ENCODE measurements at places on chromosomes 12 and 14. TPM values are rescaled to one million over a fixed set of nuclear protein-coding genes. Genes with fewer than 3 reads are reported as not detected.

OR5AU1 gene
- polyA plus RNA-seq, result 0.11 TPM

- DNase-seq, result no peak
- H3K4me3 ChIP-seq, result no peak overlapping the region
- no peak overlapping the region for H3K27ac ChIP-seq
- peaks cover 89% of the 10 kb centered on the region for H3K36me3 ChIP-seq
These were observed 52.5 kb downstream of the HSP90AA1 start for GRCh38 chr14:102034301-102034700.

DNA sequence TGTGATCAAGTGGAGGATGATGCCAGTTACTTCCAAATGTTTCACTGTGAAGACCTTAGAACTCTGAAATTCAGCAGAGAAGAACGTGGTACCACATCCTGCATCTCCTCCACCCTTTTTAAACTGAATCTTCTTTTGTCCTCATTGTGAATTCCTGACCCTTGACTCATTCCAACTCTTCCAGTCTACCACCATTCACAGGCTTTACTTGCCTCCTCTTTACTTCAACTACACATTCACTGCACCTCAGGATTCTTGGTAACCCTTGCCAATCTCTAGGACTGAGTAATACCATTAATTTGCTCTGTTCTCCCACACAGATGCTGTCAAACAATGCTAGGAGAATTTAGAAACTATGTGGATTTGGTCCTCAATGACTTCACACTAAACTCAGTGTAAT is 37.3 kb downstream of the PPP1R12A start:
- H3K4me1 ChIP-seq, result no peaks in the 10 kb centered on the region
- no peak overlapping the region for H3K27ac ChIP-seq
- H3K36me3 ChIP-seq, result no peaks in the 10 kb centered on the region
- DNase-seq, result no peak
- H3K27me3 ChIP-seq, result no peaks in the 10 kb centered on the region

DNA sequence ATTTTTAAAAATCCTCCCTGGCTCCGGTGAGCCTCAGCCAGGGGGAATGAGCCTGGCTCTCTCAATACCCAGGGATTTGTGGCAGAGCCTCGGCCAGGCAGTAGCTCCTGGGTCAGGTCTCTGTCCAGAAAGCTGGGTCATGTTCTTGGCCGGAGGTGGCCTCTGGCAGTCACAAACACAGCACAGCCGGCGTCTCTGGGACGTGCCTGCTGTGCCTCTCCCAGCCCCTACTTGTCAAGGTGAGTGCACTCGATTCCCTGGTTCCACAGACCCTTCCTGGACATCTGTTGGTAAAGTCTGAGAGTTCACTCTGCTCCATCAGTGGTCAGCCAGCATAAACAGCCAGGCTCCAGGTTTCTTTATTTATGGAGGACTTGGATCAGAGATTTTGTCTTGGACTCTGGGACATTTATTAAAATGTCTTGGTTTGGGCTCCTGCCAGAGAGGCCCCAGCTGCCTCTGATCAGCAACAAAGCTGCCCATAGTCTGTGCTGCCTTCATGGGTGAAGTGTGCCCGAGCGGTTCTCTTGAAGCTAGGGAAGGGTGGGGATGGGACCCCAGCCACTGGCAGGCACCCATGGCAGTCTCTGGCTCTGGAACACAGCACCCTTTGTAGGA is 56.7 kb downstream of the DGLUCY start:
- H3K27ac ChIP-seq, result peak overlapping the region; percentile 69
- peaks cover 25% of the 10 kb centered on the region for H3K4me1 ChIP-seq
- peak; percentile 72 for DNase-seq
- H3K4me3 ChIP-seq, result no peak overlapping the region

P3H3 gene
- polyA plus RNA-seq, result 42.3 TPM

GRCh38 chr12:29565727-29566126 is 68.2 kb upstream of the OVCH1 start:
- H3K4me3 ChIP-seq, result no peak overlapping the region
- H3K27ac ChIP-seq, result no peak overlapping the region
- no peaks in the 10 kb centered on the region for H3K27me3 ChIP-seq
- DNase-seq, result no peak
- peaks cover 7% of the 10 kb centered on the region for H3K36me3 ChIP-seq

CCDC184 gene
- polyA plus RNA-seq, result 121 TPM

OAS1 gene
- polyA plus RNA-seq, result 6.1 TPM

- H3K27ac ChIP-seq, result no peak overlapping the region
- no peaks in the 10 kb centered on the region for H3K36me3 ChIP-seq
- peak; percentile 9 for DNase-seq
- H3K4me1 ChIP-seq, result peaks cover 7% of the 10 kb centered on the region
These were observed 15.6 kb downstream of the TTC6 start for GRCh38 chr14:37610945-37611523.

OAS3 gene
- polyA plus RNA-seq, result 7.2 TPM

GRCh38 chr12:58295268-58295667 is 353.9 kb downstream of the ATP23 start:
- no peaks in the 10 kb centered on the region for H3K27me3 ChIP-seq
- H3K4me3 ChIP-seq, result no peak overlapping the region
- H3K27ac ChIP-seq, result no peak overlapping the region
- H3K4me1 ChIP-seq, result no peaks in the 10 kb centered on the region

DNA sequence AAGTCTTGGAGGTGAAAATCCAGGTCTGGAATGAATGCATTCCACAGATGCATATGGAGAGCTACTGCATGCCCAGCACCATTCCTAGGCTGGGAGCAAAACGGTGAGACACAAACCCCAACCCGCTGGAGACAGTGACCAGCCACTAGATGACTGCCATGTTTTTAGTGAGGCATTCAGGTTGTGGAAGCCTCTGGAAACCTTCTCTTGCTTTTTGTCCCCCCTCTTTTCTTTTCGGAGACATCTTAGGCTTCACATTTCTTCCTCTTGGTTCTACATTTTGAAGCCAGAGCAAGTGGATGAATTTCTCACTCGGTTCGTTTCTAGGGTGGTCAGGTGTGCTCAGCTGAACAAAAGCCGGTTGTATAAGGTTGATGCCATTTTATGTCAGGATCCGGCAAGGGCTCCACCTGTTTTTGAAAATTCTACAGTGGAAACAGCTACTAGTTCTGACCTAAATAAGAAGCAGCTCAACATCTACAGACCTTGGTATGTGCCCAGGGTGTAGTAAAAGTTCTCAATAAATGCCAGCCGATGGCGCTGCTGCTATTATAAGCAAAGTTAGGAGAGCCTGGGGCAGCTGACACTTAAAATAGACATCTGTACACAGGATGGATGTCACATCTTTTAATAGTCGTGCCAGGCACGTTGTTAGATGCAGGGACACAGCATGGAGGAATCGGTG is 1.8 kb upstream of the ZNF839 start:
- H3K4me1 ChIP-seq, result peaks cover 69% of the 10 kb centered on the region
- peak overlapping the region; percentile 97 for H3K27ac ChIP-seq
- DNase-seq, result no peak

GRCh38 chr12:6947615-6948014 is 3.5 kb upstream of the PTPN6 start:
- DNase-seq, result no peak
- no peak overlapping the region for H3K27ac ChIP-seq

PAPLN gene
- 5.1 TPM for polyA plus RNA-seq

DNA sequence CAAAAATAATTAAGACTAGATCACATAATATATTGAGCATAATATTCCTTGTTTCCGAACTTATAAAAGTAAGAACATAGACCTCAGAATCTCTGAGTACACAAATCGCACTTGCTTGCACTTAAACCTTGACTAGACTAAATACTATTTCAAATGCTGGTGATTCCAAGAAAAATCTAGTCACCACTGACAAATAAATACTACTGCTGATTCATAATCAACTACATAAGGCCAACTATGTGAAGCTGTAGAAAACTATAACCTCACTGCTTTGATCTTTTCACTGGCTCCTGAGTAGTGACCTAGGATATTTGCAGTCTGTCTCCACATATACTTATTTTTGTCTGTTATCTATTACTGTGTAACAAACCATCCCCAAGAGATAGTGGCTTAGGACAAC is 245.4 kb downstream of the DIO2 start:
- no peak overlapping the region for H3K4me3 ChIP-seq
- H3K36me3 ChIP-seq, result no peaks in the 10 kb centered on the region
- no peaks in the 10 kb centered on the region for H3K27me3 ChIP-seq
- DNase-seq, result no peak
- no peak overlapping the region for H3K27ac ChIP-seq

KRT73 gene
- 0.33 TPM for polyA plus RNA-seq

DNA sequence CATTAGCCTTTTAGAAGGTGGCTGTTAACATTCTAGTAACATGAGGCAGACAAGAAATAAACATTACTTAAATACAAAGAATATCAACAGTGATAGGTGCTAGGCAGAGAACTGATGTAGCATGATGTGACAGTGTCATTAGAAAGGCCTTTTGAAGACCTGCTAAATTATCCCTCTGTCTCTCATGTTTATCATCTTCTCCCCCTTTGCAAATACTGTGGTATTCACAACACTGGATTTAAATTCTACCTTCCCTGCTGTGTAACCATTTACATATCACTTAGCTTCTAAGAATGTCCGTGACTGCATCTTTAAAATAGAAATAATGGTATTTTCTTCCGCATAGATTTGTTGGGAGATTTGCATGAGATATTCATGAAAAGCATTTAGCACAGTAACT is 74.4 kb upstream of the CLEC14A start:
- DNase-seq, result no peak
- no peak overlapping the region for H3K27ac ChIP-seq
- no peaks in the 10 kb centered on the region for H3K36me3 ChIP-seq
- no peaks in the 10 kb centered on the region for H3K27me3 ChIP-seq

DNA sequence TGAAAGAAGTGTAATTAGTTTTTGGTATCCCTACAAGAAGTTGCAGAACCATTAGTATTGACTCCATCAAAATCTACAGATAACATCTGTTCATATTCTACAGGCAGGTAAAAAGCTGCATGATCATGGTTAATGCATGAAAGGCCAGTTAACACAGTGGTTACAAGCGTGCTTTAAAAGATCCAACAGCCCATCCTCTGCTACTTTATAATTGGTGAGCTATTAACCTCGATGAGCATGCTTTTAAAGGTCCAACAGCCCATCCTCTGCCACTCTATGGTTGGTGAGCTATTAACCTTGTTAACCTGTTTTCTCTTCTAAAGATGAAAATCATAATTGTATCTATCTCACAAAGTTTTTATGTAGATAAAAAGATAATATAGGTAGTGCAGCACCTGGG is 289.3 kb downstream of the DUSP6 start:
- H3K27me3 ChIP-seq, result no peaks in the 10 kb centered on the region
- DNase-seq, result peak; percentile 11
- H3K36me3 ChIP-seq, result no peaks in the 10 kb centered on the region
- no peaks in the 10 kb centered on the region for H3K4me1 ChIP-seq
- H3K27ac ChIP-seq, result no peak overlapping the region
- H3K4me3 ChIP-seq, result no peak overlapping the region

KRT78 gene
- polyA plus RNA-seq, result not detected

- H3K27ac ChIP-seq, result no peak overlapping the region
- no peak for DNase-seq
- no peaks in the 10 kb centered on the region for H3K36me3 ChIP-seq
- H3K4me1 ChIP-seq, result peaks cover 5% of the 10 kb centered on the region
- no peaks in the 10 kb centered on the region for H3K27me3 ChIP-seq
These were observed 83.2 kb downstream of the SPPL3 start for GRCh38 chr12:120820884-120821510.

DNA sequence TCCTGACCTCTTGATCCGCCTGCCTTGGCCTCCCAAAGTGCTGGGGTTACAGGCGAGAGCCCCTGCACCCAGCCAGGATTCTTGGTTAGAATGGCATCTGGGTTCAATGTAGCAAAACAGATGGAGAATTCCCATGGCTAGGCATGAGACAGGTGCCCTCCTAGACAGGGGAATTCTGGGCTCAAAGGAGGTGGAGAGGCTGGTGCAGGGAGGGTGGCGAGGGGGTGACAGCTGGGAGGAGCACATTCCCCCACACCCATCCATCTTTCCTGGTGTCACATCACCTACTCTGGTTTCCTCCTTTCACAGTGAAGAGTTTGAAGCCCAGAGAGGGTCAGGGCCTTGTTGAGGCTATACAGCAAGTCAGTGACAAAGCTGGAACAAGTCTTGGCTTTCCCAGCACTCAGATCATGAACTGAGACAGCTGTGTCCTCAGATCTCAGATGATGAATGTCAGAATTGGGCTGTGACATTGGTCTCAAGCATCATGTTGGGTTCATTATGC is 2.8 kb downstream of the SERPINA1 start:
- no peaks in the 10 kb centered on the region for H3K36me3 ChIP-seq
- H3K4me3 ChIP-seq, result no peak overlapping the region
- peaks cover 5% of the 10 kb centered on the region for H3K4me1 ChIP-seq
- no peaks in the 10 kb centered on the region for H3K27me3 ChIP-seq

DNA sequence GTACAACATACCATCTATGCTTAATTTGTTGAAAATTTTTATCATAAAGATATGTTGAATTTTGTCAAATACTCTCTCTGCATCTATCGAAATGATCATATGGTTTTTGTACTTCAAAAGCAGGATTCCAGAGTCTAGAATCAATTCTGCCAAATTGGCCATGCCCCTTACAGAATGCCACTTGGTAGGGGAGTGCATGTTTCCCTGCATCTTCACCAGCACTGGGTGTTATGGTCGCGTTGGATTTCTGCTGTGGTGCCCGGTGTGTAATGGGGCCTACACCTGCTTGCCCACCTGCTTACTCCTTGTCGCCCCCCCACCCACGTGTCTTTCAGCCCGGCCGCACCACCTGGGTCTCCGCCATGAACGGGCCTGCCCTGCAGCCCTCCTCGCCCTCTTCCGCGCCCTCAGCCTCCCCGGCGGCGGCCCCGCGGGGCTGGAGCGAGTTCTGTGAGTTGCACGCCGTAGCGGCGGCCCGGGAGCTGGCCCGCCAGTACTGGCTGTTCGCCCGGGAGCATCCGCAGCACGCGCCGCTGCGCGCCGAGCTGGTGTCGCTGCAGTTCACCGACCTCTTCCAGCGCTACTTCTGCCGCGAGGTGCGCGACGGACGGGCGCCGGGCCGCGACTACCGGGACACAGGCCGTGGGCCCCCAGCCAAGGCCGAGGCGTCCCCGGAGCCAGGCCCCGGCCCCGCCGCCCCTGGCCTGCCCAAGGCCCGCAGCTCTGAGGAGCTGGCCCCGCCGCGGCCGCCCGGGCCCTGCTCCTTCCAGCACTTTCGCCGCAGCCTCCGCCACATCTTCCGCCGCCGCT is 12.3 kb downstream of the SH2B3 start:
- no peak for DNase-seq
- no peak overlapping the region for H3K4me3 ChIP-seq
- H3K27ac ChIP-seq, result no peak overlapping the region
- peaks cover 12% of the 10 kb centered on the region for H3K4me1 ChIP-seq
- peaks cover 11% of the 10 kb centered on the region for H3K36me3 ChIP-seq

DNA sequence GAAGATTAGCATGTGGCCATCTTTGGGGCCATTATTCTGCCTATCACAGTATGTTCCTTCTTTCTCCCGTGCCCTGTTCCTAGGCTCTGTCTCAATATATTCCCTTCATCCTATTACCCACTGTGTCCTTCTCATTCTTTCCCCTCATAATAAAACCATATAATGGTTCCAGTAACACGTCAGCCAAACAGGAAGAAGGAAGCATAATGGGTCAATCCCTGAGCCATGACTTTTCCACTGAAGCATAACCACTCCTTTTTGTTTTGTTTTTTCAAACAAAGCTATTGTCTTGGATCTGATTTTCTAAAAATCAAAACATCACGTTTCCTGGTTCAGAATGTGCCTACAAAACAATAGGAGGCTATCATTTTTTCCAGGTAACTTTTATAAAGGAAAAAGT is 21.3 kb upstream of the RHOJ start:
- H3K4me3 ChIP-seq, result no peak overlapping the region
- H3K4me1 ChIP-seq, result no peaks in the 10 kb centered on the region
- DNase-seq, result no peak
- no peaks in the 10 kb centered on the region for H3K27me3 ChIP-seq
- no peaks in the 10 kb centered on the region for H3K36me3 ChIP-seq

HOXC12 gene
- not detected for polyA plus RNA-seq
